KG1 (cell line): ENCODE measurements at places on chromosomes 3 and 15.

GRCh38 chr3:16050641-16051467, 123.6 kb upstream of the GALNT15 start:
- DNase-seq = peak; percentile 51

DNA sequence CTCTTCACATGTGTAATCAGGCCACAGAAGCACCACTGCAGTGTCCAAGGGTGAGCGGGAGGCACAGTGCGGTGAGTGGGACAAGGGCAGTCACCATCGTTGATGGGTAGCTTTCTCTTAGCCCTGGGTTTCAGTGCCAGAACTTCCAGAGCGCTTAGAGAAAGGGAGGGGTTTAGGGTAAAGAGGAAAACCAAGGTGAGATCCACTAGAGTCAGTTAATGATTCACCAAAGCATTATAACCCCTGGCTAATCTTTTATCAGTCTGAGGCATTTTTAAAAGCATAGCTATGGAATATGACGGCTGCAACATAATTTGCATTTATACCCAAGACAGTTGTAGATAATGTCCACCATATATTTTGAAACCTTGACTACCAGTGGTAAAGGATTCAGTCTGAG, 94.8 kb downstream of the SHQ1 start:
- no peak for DNase-seq

DNA sequence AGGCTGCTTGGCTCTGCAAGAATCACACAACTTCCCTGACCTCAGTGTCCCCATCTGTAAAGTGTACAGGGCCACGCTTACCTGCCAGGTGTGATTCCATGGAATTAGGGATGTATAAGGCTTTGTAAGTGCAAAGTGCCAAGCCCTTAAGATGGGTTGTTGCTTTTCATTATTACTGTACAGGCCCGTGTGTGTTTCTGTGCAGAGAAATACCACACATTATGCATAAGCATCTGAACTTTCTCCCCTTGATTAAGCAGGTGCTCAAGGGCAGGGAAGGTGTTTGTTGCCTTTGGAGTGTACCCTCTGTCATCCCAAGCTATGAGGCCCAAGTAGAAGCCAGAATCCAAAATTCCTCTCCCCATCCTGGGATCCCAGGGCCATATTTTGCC, 13.6 kb upstream of the HRH1 start:
- no peak for DNase-seq

DNA sequence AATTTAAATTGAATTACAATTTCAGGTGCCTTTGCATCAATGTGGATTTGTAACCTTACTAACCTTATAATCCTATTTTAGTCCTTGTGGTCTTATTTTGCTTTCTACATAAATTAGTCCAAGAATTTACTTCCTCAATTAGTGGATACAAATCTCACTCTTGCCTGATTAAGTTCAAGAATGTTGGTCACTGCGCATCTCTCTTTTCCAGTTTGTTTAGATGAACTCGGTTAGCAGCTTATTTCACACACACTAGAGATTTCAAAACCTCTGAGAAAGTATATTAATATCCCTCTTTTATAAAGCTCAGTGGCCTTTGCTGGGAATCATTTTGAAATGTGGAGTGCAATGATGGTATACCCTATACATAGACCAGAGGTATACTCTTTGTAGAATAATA, 243.4 kb downstream of the DTWD1 start:
- no peak for DNase-seq

- DNase-seq = no peak
These were observed 571.7 kb downstream of the GRM7 start for GRCh38 chr3:7432610-7433009.

- DNase-seq = no peak
These were observed 154.4 kb downstream of the TUSC7 start for GRCh38 chr3:116863822-116864589.

GRCh38 chr3:133428552-133428951, 28.7 kb downstream of the BFSP2 start:
- no peak for DNase-seq

DNA sequence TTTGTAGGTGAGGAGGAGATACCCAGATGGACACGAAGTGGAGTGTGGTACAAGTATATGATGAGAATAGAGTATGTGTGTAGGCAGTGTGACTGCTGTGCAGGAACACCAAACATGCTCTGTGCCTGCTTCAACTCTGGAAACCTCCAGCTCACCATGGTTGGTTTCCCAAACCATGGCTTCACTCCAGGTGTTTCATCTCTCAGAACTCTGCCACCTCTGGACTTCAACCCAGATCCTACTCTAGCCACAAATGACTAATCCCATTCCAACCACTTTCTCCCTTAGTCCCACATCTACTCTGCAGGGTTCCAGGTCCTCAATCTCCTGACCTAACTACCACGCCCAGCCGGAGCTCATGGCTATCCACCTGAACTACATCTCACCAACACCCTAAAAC, 102.1 kb downstream of the RYK start:
- DNase-seq = no peak

DNA sequence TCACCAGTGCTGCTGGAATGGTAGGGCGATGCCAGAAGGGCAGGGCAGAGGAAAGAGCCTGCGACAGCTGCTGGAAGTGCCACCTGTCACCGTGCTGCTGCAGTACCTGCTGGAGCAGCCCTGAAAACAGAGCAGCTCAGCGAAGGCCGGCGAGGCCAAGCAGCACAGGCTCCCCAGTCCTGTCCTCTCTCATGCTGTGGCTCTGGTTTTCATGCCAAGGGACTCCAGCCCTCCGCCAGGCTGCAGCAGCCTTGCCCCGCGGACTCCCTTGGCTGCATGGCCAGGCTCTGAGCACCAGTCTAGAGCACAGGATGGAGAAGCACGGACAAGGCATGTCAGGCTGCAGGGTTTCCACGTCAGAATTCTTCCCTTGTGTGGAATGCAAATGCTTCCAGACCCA, 43.9 kb downstream of the ADCY5 start:
- no peak for DNase-seq

GRCh38 chr3:193190146-193190786, 50.8 kb upstream of the PLAAT1 start:
- peak; percentile 1 for DNase-seq

GRCh38 chr3:27290760-27291159, 78.4 kb downstream of the NEK10 start:
- DNase-seq = no peak

DNA sequence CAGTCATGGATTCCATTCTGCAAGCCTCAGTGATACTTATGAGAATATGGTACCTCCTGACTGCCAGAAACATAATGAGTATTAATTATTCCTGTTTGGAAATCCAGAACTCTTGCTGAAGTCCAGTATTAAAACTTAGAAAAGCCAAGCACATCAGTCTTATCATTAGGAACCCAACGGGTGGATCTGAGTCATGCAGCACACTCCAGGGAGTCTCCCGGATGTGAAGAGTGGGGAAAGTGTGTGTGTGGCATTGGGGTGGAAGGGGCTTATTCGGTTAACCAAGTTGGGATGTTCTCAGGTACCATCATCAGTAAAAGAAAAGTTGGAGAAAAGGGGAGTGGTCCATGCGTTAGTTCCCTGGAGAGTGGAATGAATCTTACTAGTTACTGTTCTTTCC, 181.1 kb downstream of the PLCL2 start:
- no peak for DNase-seq

DNA sequence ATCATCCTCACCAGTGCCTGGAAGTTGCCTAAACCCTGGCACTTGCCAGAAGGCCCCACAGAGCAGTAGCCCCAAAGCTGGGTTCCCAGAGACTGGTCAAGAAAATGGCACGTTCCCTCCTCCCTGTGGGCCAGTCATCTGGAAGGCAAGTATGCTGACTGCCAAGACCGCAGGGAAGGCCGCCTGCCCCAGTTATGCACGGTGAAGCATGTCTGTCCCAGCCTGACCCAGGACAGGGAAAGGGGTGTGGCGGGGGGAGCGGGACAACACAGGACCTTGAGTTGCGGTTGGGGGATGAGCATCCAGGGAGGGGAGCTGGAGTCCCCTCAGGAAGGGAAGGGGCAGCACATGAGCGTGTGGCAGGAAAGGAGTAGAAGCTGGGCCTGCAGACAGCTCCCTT, 33.0 kb downstream of the RBPMS2 start:
- no peak for DNase-seq

GRCh38 chr3:124698030-124698770, 32.1 kb upstream of the UMPS start:
- no peak for DNase-seq

GRCh38 chr3:28841441-28841840, 439.4 kb upstream of the RBMS3 start:
- no peak for DNase-seq

DNA sequence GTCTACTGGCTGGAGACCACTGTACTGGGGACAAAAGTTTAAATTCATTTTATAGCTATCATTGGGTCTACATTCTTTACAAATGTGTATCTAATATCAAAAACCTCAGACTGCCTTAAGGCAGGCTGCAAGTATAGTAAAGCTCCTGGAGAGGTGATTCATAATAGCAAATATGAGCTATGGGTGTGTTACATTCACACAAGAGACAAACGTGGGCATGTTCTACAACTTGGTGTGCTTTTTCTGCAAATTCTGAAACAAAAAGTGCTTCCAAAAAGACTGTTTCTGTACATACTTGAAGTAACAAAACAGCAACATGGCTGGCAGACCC, 1101.4 kb downstream of the ROBO1 start:
- no peak for DNase-seq

DNA sequence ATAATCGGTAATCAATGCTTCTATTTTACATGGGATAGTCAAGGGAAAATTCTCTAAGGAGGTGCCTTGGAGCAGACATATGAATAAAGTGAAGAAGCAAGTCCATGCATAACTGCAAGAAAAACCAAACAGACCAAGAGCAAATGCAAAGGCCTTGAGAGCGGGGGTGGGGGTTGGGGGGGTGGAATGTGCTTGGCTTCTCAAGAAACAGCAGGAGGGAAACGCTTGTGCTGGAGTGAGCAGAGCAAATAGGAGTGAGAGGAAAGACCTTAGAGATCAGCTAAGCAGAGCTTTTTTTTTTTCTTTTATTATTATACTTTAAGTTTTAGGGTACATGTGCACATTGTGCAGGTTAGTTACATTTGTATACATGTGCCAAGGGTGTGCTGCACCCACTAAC, 260.8 kb downstream of the ARPP21 start:
- no peak for DNase-seq

- DNase-seq = no peak
These were observed 96.2 kb upstream of the NR2F2 start for GRCh38 chr15:96234109-96234892.
